HuH-7.5 (cell line): ENCODE measurements at places on chromosomes 5 and 9.
A peak's percentile ranks its signal among the peaks of the same experiment; 100 is the strongest.

GRCh38 chr5:56447232-56447631 lies 214.1 kb upstream of the ANKRD55 start:
- DNase-seq = peak; percentile 12

DNA sequence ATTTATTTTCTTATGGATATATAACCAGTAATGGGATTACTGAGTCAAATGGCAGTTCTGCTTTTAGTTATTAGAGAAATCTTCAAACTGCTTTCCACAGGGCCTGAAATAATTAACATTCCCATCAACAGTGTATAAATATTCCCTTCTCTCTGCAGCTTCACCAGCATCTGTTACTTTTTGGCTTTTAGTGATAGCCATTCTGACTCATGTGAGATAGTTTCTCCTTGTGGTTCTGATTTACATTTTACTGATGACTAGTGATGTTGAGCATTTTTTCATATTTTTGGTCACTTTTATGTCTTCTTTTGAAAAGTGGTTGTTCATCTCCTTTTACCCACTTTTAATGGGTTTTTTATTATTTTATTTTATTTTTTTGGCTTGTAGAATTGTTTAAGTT lies 1290.3 kb upstream of the CDH9 start:
- no peak for DNase-seq

- DNase-seq = peak; percentile 70
Measured at GRCh38 chr9:129109952-129110739, 447 bp downstream of the CRAT start.

DNA sequence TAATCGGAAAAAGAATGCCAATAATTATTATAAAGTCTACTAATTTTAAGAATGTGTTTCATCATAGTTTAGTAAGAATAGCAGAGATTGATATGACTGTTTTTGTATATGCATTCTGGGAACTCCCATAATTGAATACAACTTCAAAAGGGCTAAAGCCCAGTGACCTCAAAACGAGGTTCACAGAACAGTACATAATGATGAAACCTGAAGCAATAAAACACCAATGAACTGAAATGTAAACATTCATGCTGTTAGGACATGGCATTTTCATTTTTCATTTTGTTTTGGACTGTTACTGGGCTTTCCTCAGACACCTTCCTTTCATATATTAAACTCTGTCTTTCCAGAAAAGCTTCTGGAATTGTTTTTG lies 684 bp upstream of the JMY start:
- DNase-seq = peak; percentile 36

DNA sequence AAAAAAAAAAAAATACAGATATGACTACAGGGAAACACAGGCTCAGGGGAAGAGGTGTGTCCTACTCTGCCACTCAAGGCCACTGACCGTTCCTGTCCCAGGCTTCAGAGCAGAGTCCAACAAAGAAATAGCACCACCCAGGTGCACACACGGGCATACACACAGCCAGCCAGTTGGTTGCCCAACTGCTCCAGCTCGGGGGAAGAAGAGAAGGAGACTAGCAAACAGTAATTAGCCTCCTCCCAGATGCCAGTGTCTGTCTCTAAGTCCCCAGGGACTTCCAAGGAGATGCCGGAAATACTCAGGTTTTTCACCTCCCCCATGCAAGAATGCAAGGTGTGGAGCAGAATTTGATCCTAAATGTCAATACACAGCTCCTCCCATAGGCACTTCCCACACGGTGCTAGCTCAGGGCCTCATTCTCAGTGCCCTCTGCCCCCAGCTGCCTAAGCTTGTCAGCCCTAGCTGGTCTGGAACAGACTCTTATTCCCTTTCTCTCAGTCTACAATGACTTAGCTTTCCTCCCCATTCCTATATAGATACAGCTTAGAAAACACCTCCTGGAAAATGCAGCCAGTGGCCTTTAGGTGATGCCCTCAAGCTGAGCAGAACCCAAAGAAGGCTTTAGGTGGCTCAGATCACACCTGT lies 1.7 kb downstream of the MYORG start:
- DNase-seq = peak; percentile 77

GRCh38 chr9:132733260-132733815 lies 63.1 kb downstream of the GTF3C4 start:
- no peak for DNase-seq

DNA sequence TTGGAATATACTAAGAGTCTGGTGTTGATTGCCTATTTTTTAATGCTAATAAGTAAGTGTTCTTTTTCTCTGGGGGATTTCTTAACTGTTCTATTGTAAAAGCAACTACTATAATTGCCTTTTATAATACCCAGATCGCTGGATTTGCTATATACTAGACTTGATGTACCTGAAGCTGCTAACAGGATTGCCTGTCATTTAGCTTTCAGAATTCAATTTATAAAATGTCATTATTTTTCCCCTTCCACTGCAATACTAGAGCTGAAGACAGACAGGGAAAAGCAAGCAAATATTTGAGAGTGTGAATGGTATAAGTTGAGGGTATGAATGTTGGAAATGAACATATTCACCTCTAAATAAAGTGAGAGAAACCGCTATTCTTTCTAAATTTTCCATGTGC lies 115.5 kb downstream of the SH3GL2 start:
- DNase-seq = no peak

DNA sequence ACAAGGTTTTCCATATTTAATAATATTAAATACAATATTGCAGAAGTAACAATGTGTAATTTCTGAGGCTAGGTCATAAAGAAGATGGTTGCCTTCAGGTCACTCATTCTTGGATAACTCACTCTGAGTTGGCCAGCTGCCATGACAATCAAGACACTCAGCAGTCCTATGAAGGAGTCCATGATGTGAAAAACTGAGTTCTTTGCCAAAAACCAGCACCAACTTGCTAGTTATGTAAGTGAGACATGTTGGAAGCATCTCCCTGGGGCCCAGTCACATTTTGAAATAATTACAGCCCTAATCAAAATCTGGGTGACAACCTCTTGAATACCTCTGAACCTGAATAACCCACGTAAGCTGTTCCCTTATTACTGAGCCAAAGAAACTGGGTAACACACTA lies 453.2 kb downstream of the CDH18 start:
- DNase-seq = no peak

DNA sequence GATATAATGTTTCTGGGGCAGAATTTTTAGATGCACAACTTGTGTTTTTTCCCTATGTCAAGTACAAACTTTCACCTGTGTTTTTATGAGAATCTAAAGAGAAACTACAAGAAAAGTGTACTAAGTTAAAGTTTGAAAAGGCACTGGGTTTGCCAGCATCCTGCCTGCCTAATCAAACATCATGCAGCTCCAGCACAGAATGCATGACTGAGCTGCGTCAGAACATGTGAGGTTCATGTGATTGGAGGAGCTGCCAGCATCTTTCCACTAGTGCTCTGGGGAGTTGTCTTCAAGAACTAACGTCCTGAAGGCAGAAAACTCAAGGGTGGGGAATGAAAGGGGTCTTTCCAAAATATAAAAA lies 46.1 kb upstream of the RIC1 start:
- no peak for DNase-seq

- no peak for DNase-seq
Measured at GRCh38 chr5:30871196-30871595, 322.3 kb upstream of the CDH6 start.
